SW 1271 (cell line): ENCODE measurements at places on chromosomes 4 and X.

DNA sequence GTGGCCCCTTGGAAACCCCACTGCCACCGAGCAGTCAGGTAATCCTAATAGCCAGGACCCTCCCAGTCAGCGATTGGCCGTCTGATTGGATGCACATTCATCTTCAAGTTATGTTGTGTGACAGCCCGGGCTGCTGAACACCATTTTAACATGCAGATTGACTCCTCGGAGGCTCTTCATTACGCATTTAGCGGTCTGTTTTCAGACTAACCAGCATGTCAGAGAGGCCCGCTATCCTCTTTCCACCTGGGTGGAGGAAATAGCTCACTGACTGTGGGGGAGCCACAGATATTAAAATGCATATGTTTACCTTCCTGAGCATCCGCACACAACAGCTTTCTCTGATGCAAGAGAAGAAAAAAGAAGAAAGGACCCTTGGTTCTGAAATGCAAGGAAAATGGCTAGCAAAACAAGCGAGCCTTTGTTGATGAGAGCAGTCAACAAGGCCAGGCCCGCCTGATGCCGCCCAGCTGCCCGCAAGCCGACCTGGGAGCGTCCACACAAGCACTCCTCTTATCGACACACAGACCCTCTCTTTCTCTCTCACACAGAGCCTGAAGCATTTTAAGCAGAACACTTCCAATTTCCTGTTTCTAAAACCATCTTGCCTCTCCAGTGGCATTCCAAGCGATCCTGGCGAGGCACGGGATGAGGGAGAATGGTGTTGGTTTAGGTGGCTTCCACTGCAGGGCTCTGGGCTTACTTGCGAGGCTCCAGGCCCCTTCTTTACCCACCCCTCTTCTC, 118.3 kb downstream of the MGST2 start:
- no peak for DNase-seq

GRCh38 chr4:99205153-99205979, 13.7 kb downstream of the ADH6 start:
- no peak for DNase-seq

DNA sequence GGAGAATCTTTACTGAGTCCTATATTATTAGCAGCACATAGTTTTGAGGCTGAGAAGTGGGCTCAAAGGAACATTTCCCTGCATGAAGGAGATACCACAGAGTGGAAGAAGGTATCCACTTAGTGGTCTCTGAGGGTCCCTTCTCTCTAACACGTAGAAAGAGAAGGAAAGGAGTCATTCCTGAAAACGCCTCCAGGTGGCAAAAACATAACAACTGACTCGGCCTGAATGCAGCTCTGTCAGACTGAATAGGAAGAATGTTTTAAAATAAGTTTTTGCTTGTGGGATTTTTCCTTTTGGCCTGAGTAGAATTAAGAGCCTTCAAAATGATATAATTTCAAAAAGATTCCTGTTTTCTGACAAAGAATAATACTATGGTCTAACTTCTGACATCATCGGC, 23.3 kb downstream of the RPGR start:
- DNase-seq, result no peak

GRCh38 chr4:188107931-188108843, 1.2 kb downstream of the TRIML2 start:
- DNase-seq, result no peak

DNA sequence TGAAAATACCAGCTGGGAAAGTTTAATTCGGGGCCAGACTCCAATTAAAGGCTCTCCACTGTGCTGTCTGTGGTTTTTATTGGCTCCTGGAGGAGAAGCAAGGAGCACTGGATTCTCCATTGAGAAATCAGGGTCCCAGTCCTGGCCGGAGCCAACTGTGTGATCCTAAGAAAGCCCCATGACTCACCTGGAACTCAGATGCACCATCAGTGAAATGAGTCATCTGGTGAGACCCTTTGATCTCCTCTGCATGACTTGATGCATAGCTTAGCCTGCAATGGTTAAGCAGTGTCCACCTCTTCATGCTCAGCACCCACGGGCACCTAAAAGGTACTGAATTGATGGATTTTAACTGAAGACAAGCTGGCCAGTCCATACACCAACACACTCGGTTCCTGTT, 119.2 kb upstream of the VCX3B start:
- no peak for DNase-seq

DNA sequence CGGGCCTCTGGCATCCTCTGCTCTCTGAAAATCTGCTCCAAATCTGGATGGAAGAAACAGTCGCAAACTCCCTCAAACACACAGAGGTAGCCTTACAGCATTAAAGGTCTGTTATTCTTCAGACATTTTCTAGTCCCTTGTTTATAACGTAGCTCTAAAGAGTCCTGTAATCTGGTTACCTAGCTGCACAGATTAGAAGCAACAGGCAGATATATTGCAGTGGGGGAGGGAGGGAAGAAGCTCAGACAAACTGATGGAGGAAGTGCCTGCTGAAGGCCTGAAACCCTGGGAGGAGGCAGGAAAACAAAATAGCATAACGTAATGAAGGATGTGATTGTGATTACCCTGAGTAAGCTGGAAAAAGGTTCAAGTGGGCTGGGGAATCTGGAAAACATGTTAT, 39.4 kb downstream of the ZCCHC12 start:
- DNase-seq, result no peak

GRCh38 chr4:164252286-164252685, 501.6 kb upstream of the SMIM31 start:
- DNase-seq, result no peak

DNA sequence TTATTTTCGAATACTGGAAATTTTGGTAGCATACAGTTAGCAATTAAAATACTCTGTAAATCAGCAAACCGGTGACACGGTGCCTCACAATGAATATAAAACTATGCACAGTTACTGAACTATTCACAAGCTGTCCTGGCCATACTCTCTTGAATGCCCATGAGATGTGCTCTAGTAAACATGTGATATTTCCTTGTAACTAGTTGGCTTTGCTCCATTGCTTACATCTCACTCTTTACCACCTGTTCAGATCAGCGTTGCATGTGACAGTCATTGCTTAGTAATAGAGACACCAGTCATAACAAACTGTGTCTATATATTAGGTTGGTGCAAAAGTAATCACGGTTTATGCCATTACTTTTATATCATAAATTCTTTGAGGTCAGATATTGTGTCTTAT, 897.9 kb upstream of the FTHL17 start:
- no peak for DNase-seq

GRCh38 chrX:19554786-19555185, 39.5 kb upstream of the MAP3K15 start:
- DNase-seq, result no peak

DNA sequence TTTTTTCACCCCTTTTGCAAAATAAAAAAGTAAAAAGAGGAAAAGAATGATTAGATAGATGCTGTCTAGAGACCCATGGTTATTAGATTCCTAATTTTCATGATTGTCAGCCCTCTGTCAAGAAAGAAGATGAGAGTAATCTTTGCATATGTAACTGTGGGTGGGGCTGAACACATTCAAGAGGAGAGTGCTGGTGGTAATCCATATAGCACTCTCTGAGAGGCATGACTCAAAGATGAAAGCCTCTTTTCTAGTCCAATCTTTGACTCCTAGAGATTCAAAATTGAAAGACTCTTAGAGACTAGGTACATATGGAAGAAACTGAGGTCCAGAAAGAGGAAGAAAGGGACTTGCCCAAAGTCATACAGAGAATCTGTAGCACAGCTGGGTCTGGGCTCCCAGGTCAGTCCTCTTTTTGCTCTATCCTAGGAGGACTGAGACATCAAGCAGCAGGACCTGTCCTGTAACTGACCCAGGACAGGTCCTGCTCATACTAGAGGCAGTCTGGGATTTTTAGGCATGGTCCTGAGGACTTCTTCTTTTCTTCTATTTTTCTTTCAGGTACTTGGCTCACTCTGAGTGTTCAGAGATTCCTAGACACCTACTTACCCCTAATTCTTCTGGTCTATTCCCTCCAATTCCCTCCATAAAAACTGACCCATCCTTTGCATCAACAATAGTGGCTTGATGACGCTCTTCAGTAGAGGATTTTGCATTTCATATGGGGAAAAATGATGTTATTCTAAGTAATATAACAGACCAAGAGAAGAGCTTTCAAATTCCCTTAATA, 23.8 kb downstream of the VSIG4 start:
- no peak for DNase-seq

DNA sequence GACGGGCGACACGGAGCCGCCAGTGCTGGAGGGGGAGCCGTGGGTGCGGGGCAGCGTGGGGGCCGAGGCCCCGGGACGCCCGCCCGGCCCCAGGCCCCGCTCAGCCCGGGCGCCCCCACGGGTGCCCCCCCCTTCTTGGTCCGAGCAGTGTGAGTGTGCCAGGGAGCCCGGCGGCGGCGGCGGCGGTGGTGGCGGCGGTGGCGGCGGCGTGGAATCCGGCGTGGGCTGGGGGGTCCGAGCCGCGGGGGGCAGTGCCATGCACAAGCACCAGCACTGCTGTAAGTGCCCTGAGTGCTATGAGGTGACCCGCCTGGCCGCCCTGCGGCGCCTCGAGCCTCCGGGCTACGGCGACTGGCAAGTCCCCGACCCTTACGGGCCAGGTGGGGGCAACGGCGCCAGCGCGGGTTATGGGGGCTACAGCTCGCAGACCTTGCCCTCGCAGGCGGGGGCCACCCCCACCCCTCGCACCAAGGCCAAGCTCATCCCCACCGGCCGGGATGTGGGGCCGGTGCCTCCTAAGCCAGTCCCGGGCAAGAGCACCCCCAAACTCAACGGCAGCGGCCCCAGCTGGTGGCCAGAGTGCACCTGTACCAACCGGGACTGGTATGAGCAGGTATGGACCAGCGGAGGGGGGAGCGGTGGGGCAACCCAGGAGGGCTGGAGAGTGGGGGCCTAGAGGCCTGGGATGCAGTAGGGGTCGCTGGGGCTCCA, 466 bp downstream of the DLG3 start:
- DNase-seq, result no peak

DNA sequence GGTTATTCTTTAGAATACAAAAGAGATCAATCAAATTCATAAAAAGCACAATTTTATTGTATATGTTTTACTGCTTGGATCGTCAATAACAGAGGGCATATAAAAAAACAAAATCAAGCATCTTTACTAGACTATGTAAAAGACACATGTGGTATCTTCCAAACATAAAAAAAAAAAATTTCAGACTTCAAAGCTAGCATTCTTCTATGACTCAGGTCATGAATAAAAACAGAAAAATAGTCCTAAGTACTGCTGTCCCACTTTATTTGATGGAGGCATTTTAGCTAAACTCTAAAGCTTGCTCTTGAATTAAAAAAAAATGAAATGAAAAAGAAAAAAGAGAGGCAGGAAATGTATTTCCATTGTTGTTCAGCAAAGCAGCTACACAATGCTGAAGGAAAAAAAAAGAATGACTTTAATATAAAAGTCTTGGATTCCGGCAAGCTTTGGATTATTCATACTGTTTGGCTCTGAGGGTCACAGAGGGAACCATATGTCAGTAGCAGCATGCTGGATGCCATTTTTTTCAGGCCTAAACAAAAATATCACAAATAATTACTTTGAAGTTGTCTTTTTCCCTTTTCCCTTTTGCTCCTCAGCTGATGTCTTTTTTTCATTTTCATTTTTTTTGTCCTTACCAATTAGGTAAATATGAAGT, 249.1 kb upstream of the DIAPH2 start:
- no peak for DNase-seq

DNA sequence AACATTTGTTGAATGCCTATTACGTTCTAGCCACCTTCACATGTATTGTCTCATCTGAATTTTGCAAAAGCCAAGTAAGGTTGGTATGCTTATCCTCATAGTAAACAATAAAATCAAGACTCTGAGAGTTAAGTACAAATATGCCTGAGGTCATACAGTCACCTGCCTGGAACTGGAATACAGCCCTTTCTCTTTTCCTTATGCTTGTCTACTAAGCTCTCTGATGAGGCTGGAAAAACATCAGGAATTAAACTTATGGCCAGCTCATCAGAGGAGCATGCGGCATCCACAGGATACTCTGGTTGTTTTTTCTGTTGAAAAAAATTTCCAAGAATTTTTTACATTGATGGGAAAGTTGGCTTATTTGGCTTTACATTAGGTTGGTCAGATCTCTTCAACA, 35.5 kb downstream of the NCAPG start:
- DNase-seq, result no peak

- no peak for DNase-seq
Observed at GRCh38 chr4:75633846-75634245, 3.5 kb upstream of the CDKL2 start.
